Islet precursor cell (in vitro differentiated cells): ENCODE measurements at places on chromosomes 2 and 18.

DNA sequence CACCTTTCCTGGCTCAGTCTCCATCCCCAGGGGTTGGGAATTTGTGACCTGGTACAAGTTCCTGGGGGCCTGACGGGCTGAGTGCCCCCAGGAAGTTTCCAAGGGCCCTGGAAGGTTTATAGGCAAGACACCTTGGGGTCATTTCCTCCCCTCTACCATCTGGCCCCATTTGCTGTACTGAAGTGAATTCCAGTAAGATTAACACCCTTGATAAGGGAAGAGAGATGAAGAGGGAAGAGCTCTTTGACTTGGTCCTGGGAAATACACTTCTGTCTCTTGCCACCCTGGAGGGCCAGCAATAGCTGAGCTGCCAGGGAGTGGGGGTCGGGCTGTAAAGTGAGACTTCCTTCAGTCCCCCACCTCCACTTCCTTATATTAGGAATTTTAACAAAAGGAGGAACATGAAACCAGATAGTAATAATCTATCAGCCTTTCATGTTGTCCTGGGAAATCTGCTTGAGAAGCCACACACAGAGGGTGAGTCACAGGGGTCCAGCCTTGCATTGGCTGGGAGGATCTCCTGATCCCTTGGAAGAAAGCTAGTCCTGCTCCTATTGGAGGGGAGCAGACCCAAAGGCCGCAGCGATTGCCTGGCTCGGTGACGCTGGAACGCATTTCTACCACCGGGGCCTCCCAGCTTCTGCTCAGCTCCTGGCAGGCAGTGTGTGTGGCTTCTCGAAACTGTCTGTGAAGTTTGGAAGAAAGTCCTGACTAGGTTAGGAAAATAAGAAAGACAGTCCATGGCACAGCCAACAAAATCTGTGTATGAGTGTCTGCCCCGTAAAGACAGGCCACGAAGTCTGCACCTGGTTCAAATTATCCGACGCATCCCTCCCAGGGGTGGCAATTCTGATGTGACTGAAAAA lies 87.3 kb downstream of the ACAA2 start:
- DNase-seq = peak; percentile 98

DNA sequence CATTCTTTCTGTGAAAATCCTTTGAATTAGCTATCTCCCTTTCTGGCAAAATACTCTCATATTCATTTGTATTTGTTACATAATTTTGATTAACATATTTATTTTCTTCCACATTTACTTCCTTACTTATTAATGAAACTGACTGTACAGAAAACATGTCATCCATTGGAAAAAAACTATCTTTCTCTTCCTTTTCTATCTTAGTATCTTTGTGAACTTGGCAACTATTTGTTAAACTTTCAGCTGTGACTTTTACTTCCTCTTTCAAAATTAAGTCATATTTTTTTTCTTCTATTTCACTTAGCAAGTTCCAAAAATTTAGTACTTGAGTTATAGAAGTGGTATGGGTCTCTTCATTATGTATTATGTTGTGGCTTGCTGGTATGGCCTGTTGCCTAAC lies 2.6 kb downstream of the RAD51AP2 start:
- DNase-seq = no peak

GRCh38 chr2:241378816-241379215 lies 22.7 kb downstream of the FARP2 start:
- no peak for DNase-seq

- DNase-seq = no peak
Observed at GRCh38 chr2:180692322-180692721, 288.1 kb upstream of the UBE2E3 start.

GRCh38 chr2:6773007-6773693 lies 92.6 kb downstream of the CMPK2 start:
- peak; percentile 87 for DNase-seq
